ENCODE measurements at places on chromosomes 7 and 10.

GRCh38 chr10:131657318-131657984, 243.4 kb upstream of the PPP2R2D start:
- no peak for DNase-seq

GRCh38 chr10:128337860-128338378, 211.7 kb upstream of the MKI67 start:
- no peak for DNase-seq

DNA sequence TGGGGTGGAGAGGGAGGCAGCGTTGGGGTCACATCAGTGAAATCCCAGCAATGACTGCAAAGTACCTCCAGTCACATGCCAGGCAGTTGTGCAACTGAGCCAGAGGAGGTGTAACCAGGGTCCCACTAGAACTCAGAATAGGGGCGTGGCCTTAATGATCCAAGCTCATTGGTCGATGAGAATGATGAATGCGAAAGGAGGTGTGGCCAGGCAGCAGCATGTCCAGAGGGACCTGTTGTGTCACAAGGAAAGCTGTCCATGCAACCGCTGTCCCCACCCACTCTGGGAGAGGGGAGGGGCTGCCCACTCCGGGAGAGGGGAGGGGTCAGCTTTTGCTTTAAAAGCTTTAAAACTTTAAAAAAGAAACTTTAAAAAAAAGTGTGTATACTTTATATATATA, 25.3 kb upstream of the MTPAP start:
- no peak for DNase-seq

- no peak for DNase-seq
Observed at GRCh38 chr10:25933653-25934608, at the start of gene MYO3A. TSS of gene MYO3A (plus strand) at chr10:25934229. CDS start at chr10:25952111, 17,882 bp downstream.

GRCh38 chr7:14389595-14389994, 400.1 kb upstream of the ETV1 start:
- DNase-seq = no peak

GRCh38 chr10:124998624-124999291, 56.8 kb downstream of the ZRANB1 start:
- no peak for DNase-seq

DNA sequence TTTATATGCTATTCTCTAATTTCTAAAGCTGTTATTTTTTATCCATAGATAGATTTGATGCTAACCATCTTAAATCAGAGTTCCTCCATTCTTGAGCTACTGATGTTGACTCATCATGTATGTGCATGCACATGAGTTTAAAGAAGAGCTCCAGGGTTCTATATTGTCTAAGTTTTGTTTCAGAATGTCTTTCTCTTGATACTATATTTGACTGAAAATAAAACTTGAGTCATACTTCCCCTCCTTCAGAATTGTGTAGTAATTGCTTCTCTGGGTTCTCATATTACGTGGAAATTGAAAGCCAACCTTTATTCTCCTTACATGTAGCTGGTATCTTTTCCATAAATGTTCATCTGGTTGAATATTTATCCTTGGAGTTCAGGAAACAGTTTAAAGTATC, 89.4 kb downstream of the LRRTM3 start:
- DNase-seq = no peak
